Stimulated activated CD8-positive, alpha-beta memory T cell treated with anti-CD3 and anti-CD28 coated beads, Interleukin-2, amount 100 ng/mL, for 1 hour (primary cell): ENCODE measurements at places on chromosomes 16 and 17.

DNA sequence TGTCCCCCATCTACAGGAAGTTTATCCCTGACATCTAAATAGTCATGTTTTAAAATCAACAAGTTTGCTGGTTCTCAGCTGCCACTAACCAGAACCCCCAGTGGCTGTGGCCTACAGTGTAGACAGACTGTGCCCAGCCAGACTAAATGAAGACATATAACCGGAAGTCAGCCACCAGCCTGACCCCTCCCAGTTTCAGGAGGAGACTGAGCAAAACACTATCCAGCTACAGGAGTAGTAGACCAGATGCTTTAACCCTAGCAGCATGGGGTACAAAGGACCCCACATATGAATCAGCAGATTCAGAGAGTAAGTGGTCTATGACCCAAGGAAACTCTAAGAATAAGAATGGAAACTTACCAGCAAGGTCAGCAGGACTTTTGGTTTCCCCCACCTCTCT lies 83.4 kb downstream of the HIC1 start:
- DNase-seq = no peak

DNA sequence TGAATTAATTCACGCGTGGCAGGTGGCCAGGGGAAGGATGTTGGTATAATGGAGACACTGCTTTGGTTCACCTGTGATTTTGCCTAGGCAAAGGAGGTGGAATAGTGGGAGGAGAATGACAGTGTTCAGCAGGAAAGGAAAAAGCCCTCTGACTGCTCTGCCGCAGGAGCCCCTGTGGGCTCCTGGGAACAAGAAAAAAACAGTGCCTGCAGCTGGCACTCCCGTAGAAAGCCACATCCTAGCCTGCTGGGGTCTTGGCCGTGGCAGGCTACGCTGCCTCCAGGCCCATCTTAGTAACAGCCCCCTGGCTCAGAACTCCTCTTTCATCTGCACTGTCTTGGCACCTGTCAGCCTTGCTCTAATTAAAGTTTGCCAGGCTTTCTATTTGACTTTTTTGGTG lies 20.6 kb downstream of the ADORA2B start:
- DNase-seq = no peak

DNA sequence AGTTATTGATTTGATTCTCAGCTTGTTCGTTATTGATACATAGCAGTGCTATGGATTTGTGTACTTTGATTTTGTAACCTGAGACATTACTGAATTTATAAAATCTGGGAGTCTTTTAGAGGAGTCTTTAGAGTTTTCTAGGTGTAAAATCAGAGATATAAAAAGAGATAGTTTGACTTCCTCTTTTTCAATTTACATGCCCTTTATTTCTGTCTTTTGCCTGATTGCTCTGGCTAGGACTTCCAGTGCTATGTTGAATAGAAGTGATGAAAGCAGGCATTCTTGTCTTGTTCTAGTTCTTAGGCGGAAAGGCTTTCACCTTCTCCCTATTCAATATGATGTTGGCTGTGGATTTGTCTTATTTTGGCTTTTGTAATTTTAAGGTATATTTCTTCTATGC lies 106.2 kb downstream of the PHKB start:
- DNase-seq = no peak

DNA sequence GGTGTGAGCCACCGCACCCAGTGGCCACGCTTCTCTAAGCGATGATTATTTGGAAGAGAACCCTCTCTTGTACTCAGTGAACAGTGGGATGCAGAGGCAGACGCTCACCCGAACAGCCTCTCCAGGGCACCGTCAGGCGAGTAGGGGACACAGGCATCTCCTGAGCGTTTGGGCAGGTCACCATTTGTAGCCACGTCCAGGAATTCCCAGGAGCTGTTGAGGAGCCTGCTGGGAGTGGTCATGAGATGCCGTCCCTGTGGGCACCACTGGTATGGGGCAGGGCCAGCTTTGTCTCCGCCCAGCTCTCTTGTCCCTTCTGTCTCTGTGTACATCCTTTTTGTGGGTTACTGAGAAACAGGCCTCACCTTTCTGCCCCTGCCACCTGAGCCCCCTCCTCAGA lies 81.3 kb upstream of the ZNF469 start:
- no peak for DNase-seq

- no peak for DNase-seq
Measured at GRCh38 chr17:60618080-60618479, 18.1 kb downstream of the PPM1D start.

DNA sequence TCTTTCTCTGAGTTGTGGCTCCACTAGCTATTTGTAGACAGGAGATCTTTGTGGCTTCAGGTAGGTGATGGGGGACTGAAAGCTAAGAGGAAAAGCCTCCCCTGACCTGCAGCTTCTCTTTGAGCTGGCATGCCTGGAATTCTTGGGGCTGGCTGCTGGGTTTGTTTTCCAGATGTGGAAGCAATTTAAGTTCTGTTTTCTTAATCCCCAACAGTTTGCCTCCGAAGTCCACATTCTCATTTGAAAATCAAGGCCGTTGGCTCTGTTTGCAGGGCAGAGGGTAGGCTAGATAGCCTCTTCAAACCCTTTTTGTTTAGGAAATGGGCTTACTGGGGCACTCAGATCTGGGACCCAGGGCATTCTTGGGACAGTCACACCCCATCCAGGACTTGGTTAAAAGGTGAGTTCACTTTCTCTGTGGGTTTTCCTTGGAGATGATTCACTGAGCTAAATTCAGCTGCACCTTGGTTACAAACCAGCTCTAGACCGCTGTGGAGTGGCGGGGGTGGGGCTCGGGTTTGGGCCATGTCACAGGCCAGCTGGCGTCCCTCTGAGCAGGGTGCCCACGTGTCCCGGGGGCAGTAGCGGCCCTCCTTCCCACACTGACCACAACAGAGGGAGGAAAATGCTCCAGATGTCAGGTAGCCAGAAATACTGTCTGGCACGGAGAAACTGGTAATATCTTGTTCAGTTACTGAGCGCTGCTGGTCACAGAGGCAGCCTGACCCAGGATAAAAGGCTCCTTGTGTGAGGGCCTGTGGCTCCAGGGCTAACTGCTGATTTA lies 108.5 kb downstream of the RAB11FIP4 start:
- no peak for DNase-seq

GRCh38 chr16:50741225-50741780 lies 583 bp upstream of the CYLD start:
- no peak for DNase-seq

GRCh38 chr17:81206657-81207056 lies 16.1 kb downstream of the CEP131 start:
- no peak for DNase-seq

GRCh38 chr17:49969795-49970389 lies 902 bp downstream of the DLX4 start:
- DNase-seq = no peak

- DNase-seq = no peak
Measured at GRCh38 chr16:49698931-49699840, 156.7 kb downstream of the ZNF423 start.

DNA sequence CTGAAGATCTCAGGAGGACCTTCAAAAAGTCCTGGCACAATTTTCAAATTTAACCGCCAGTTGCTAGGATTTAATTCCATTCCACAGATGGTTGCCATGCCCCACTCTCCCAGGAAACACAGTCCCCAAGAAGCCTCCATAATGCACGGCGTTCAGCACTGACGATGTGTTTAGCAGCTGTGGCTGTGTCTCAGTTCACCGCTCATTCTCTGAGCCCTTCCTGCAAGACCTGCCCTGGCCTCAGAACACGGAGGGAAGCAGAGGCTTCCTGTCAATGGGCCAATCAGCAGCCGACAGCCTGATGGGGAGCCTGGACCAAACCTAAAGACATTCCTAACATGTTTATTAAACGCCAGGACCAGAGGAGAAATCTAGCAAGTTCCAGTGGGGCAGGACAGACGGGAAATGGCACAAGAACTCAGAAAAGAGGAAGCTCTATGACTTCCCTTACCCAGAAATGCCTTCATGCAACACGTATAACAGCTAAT lies 4.9 kb downstream of the MYLK3 start:
- no peak for DNase-seq

- DNase-seq = no peak
Measured at GRCh38 chr16:58028541-58029070, 3.1 kb downstream of the MMP15 start.

- DNase-seq = no peak
Measured at GRCh38 chr17:36525888-36526287, 8.8 kb downstream of the MYO19 start.

DNA sequence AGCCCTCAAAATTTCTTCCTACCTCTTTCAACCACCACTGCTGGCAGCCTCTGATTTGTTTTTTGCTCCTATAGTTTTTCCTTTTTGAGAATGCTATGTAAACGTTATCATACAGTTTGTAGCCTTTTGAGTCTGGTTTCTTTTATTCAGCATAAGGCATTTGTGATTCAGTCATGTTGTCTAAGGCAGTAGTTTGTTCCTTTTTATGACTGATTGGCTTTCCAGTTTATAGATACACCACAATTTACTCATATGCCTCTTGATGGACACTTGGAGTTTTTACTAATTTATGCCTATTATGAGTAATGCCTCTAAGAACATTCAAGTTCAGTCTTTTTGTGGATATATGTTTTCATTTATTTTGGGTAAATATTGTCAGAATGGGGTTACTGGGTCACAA lies 136.6 kb downstream of the CHD9 start:
- DNase-seq = no peak

GRCh38 chr17:40312893-40313667 lies 4.1 kb downstream of the RARA start:
- no peak for DNase-seq

DNA sequence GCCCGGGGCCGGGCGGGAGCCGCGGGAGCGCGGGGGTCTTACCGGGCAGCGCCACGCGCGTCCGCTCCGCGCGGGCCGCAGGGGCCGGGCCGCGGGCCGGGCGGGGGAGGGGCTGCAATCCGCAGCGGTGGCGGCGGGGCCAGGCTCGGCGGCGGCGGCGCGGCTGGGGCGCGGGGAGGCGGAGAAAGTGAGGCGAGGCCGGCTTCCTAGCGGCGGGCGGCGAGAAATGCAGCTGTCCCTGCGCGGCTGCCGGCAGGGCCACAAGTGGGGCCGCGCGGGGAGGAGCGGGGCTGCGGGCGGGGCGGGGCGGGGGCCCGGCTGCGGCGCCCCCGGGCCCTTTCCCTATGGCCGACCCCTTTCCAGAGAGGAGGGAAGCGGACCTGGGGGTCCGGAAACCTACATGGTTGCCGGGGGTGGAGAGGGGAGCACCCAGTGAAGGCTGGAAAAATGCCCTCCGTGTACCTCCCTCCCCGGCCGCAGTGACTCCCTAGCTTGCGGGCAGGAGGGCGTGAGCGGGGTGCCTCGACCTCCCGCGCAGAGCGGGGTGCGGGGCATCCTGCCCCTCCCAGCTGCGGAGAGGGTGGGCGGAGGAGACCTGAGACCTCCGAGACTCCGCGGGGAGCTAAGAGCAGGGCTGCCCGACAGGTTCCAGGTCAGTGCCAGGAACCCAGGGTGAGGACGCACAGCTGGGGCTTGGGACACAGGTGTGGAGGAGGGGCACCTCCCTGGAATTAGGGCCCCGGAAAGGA lies at the start of gene CUEDC1:
Gene CUEDC1 (minus strand): TSS at position 230 of the 749 bp plus-strand sequence. CDS start 69,848 bp downstream, outside the sequence.
- DNase-seq = peak; percentile 24

- DNase-seq = no peak
Measured at GRCh38 chr16:17563323-17564091, 92.7 kb upstream of the XYLT1 start.

DNA sequence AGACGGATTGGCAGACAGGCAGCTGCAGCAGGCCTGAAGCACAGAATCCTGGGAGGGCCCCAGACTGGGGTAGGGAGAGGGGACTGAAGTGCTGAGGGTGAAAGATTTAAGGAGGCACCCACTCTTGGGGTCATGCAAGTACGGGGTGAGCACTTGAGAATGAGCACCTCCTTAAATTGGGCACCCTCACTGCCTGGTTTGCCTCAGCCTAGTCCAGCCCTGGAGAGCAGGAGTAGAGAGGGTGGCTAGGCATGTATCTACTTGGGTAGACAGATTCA lies 154.1 kb upstream of the CDC42EP4 start:
- DNase-seq = no peak

DNA sequence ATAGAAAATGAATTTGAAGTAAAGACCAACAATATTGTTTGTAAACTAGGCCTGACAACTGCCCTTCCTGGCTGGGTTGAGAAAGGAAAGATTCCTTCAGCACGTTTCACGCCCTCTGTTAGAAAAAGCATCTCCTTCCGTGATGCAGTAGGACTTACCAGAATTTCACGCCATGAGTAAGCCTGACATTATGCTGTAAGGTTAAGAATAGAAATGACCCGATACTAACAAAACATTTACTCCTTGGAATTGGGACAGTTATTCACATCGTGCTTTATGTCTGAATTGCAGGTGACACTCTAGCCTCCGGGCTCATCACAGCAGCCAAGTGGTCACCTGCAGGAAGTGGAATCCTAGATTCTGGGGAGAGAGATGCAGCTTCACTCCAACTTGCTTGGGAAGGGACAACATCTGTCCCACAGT lies 17.5 kb downstream of the MARCHF10 start:
- DNase-seq = no peak

- DNase-seq = no peak
Measured at GRCh38 chr16:79902351-79902750, 301.8 kb upstream of the MAF start.

GRCh38 chr16:2244926-2245795 lies 6.2 kb downstream of the ECI1 start:
- DNase-seq = no peak

- DNase-seq = no peak
Measured at GRCh38 chr16:70302745-70303144, 3.8 kb downstream of the DDX19B start.

DNA sequence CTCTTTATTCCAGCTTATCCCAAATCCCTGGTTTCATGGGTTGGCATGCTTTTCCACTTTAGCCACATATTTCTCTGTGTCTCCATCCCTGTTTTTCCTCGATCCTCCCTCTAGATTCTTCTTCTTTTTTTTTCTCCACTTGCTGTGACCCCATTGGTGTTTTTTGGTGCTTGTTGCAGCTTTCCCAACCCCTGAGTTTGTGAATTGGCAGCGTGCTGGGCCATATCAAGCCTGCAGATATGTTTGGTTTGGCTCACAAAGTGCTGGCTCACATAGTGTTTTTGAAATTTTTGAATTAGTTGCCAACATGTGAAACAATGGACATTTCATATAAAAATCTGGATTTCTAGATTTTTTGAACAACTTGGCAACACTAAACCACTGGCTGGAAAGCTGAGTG lies 8.8 kb downstream of the GPR139 start:
- no peak for DNase-seq

DNA sequence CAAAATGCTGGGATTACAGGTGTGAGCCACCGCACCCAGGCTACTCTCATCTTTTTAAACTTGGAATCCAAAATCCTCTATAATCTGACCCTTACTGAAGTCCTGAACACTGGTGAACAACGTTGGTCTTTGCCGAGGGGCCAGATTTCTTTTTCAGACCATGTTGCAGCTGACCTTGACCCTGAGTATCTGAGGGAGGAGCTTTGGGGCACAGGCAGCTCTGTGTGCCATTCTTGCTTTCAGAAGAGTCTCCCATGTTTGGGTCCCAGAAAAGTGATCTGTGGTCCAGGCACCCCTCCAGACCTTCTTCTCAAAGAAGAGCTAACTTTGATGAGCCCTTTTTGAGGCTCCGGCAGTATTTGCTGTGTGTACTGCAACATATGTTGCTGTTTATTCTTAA lies 50.4 kb downstream of the CENPV start:
- no peak for DNase-seq

GRCh38 chr16:75042426-75043174 lies 43.8 kb downstream of the ZNRF1 start:
- DNase-seq = no peak
